ENCODE measurements at places on chromosomes 4 and X. TPM values are rescaled to one million over a fixed set of nuclear protein-coding genes. Genes with fewer than 3 reads are reported as not detected.

DNA sequence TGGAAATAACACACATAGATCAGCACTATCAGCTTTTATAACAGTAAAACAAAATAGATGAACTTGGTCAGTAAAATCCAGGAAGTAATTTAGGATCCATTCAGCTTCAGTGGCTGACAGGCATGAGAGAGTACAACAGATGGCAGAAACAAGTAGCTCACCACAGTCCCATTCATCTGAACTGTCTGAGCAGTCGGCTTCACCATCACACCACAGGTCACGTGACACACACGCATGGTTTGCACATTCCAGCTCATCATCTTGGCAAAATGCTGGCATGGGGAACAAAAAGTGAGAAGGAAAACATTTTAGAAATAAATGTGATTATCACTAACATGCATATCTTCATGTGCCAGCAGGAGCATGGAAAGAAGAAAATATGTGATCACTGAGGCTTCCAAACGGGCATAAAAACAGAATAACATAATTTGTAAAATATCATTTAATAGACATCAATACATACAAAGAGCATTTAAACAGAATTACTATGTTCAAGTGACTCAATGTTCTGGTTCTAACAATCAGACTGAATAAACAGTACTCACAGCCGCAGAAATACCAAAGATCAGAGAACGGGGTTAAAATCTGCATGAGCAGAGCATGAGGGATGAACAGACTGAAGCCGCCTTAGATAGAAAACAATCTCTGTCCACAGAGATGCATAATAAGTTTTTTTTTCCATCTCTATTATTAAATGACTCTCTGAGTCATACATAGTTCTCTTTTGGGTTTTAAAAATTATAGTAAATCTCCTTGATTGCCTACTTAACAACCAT is 158.1 kb downstream of the ATP10D start:
- DNase-seq, result no peak

- DNase-seq, result no peak
These were observed 2.1 kb upstream of the NSG1 start for GRCh38 chr4:4384837-4385236.

DNA sequence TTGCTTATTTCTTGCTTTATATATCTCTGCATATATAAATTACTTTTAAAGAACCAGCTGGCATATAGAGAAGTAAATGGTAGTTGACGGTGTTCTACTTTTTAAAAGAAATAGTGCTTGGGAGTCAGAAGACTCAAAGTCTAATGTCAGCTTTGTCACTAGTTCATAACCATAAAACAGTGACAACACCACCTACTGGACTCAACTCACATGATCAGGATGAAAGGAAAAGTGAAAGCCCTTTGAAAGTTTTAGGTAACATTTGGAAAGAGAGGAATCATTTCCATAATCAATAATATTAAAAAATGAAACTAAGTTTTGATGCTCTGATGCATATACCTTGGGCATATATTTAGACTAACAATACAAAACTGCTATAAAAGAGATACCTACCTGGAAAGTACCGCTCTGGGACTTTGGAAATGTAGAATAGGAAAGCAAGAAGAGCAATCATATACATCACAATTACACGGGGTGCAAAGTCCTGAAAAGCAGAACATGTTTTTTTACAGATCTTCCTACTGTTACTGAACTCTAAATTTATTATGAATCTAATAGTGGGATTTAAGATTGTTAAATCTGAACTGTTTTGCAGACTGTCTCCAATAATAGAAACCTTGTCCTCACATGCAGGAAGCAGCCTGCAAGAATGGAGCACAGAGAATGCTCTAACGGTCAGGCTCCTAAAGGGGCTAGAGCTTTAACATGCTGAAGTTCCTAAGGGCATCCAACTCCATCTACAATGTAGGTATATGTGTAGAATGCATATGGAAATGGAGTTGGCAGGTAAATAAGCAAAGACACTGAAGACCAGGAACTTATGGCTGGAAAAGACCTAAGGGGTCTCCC is 15.6 kb downstream of the PAQR3 start:
- DNase-seq, result no peak

DNA sequence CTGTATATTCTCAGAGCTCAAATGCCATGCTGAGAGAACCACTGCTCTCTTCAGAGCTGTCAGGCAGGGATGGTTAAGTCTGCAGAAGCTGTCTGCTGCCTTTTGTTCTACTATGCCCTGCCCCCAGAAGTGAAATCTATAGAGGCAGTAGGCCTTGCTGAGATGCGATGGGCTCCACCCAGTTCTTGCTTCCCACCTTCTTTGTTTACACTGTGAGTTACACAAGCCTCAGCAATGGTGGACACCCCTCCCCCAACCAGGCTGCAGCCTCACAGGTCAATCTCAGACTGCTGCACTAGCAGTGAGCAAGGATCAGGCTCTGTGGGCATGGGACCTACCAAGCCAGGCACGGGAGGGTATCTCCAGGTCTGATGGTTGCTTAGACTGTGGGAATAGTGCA is 271.6 kb downstream of the CENPC start:
- no peak for DNase-seq

DNA sequence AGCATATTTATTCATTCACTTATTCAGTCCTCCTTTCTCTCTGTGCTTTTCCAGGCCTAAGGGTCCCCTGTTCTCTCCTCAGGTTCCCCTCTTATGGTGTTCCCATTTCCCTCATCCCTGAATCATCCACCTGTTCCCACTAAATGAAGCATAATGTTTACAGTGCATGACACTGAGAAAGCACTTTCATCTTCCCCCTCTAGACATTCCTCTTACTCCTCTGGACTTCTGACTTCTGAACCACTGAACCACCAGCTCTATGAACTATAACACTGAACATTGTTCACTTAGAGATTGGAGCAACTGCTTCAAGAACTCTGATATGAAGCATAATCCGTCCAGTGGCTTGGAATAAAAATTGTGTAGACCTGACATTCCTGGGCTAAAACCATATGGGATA is 59.5 kb downstream of the CD38 start:
- no peak for DNase-seq

DNA sequence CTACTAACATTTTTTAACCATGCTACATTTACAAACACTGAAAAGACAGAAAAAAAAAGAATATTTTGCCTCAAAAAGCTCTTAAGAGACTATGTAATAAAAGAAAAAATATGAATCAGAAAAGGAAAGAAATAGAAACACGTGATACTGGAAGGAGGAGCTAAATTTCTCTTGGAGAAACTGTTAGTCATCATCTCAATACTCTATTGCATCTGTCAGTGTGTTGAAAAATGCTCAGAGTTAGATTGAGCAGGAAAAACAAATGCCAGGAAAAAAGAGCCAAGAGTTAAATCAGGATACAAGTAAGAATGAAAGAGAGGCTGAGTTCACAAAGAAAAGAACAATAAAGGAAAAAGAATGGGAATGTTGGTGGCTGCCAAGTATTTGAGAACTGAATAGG is 2.6 kb downstream of the RAB28 start:
- DNase-seq, result no peak

GRCh38 chrX:7346021-7346420 is 198.1 kb upstream of the PUDP start:
- DNase-seq, result no peak

DNA sequence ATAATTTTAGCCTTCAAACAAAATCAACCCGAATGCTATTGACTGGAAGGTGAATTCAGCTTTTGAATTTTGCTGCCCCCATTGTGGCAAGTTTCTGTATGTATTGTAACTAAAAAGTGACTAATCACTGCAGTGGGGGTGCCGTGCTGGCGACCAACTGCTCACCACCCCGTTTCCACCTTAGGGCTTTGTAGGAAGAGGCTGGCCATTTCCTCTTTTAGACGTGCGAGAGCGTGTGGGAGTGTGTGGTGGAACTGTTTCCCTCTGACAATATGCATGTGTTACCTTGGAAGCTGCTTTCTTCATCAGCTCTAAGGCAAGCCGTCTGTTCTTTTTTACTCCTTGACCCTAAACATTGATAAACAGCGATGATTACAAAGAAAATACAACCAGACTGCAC is 78.8 kb downstream of the SEL1L3 start:
- no peak for DNase-seq

GRCh38 chr4:6331018-6331417 is 61.4 kb downstream of the WFS1 start:
- no peak for DNase-seq

GRCh38 chrX:139801397-139801813 is 93.4 kb upstream of the MCF2 start:
- DNase-seq, result no peak

DNA sequence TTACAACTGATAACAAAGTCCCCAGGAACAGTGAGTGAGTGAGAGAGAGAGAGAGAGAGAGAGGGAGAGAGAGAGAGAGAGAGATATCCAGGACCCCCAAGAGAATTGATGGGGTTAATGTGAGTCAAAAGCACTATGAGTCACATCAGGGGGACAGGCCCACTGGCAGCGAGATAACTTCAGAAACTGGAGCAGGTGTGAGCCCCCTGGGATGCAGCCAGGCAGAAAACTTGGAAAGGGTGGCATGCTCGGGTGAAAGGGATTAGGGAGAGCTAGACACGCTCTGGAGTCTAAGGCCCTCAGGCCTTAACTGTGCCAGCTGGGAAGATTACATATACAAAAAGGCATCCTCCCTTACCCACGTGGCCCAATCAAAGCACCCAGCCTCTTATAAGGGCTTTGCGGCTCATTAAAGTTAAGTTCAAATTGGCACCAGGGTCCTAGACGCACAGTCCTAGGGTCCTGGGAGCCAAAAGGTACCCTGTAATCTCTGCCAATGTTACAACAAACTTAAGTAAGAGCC is 841 bp downstream of the ACOT9 start:
- DNase-seq, result no peak

- no peak for DNase-seq
These were observed 3.3 kb upstream of the BBS7 start for GRCh38 chr4:121873604-121874003.

- DNase-seq, result no peak
These were observed 59.1 kb downstream of the IGFBP7 start for GRCh38 chr4:57051095-57051494.

GRCh38 chrX:12866451-12867377 is at the start of gene TLR7:
Gene TLR7 (plus strand): TSS chrX:12867072. CDS start chrX:12867579, 507 bp downstream.
- DNase-seq, result no peak

DNA sequence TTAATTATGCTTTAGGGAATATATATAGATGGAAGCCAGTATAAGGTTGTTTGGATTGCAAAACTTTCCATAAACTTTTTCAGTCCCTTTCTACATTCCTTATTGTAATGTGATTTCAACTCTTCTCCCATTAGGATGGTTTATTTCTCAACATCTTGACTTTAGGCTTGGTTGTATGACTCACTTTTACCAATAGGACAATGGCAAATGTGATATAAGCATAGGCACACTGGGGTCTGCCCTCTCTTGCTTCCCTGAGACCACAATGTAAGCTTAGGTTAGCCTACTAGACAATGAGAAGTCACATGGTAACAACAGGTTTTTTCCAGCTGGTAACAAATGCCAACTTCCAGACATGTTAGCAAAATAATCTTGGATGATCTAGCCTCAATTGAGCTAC is 163.3 kb upstream of the RBPJ start:
- DNase-seq, result no peak

- no peak for DNase-seq
These were observed 13.6 kb upstream of the ARX start for GRCh38 chrX:25029288-25029825.

DNA sequence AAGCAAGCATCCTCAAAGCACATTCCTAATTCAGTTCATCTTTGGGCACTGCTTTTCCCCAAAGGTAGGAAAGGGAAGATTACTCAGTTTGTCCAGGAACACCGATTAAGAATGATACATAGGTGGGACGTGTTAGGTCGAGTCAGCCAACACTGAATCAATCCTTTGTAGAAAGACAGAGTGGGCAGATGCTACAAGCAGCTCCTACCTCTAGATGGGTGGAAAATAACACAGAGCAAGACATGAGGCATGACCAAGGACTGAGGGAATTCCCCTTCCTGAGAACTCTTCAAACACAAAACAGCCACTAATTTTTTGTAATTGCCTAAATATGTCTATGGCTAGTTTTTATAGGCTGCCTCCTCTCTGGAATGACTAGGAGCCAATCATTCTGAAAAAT is 331.7 kb downstream of the HNRNPD start:
- DNase-seq, result no peak

GRCh38 chr4:87090305-87090704 is 130.1 kb downstream of the KLHL8 start:
- DNase-seq, result no peak

DNA sequence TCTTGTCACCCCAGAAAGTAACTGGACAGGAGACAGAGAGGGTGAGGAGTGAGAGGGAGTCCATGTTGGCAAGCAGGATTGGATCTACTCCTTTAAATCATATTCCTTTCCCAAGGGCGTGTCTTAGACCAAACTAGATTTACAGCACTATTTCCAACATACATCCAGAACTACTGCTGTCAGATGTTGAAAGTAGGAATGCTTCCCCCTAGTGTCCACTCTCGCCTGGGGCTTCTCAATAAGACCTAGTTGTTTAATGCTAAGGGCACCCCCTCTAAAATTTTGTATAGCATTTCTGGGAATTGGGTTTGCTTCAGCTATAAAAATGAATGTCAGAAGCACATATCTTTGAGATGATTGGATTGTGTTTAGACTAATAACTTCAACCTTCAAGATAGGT is 13.3 kb downstream of the OFD1 start:
- DNase-seq, result peak; percentile 29

DNA sequence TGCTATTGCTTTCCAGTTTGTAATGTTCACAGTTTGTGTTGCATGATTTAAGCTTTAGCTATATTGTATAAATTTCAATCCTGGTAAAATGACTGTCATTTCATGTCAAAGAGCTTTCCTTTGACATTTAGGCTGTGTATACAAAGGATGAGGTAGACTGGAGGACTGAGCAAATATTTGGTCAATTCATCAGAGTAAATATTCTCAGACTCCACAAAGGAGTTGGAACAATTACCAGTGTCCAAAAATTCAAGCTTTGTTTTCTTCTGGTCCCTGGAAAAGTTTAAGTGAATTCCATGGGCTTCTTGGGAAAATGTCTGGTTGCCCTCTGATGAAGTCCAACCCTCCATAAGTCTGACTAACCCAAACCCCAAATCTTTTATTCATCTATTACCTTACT is 682.4 kb downstream of the DACH2 start:
- no peak for DNase-seq

DNA sequence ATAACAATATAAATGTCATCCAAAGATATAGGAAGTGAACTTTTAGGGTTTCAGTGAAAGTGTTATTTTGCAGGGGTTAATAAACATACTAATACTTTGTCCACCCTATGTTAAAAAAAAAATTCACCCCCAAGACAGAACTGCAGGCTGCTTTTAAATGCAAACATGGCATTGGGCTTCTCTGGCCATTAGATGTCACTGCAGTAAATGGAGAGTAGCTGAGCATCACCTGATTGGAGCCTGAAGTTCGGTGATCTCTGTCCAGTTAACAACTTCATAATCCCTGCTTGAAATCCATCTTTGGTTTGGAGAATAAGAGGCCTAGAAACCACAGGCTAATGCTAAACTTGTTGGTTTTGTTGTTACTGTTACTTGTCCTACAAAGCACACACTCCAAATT is 18.7 kb downstream of the SLC25A43 start:
- DNase-seq, result no peak

The LRAT gene
- 0.34 TPM for total RNA-seq

The ABLIM2 gene
- total RNA-seq, result 0.99 TPM

The RRH gene
- total RNA-seq, result not detected

The RPS6KA6 gene
- 0.34 TPM for total RNA-seq

The MAGEH1 gene
- total RNA-seq, result 23.8 TPM

The CTAG1B gene
- not detected for total RNA-seq

The CENPVL1 gene
- total RNA-seq, result not detected

The PRRG3 gene
- not detected for total RNA-seq

The TMSB15A gene
- total RNA-seq, result 0.44 TPM

The MGAT4D gene
- not detected for total RNA-seq

The JADE3 gene
- total RNA-seq, result 9.9 TPM

The ZNF182 gene
- 2.2 TPM for total RNA-seq

The AMOT gene
- 2.5 TPM for total RNA-seq

The IL21 gene
- not detected for total RNA-seq
